CD4-positive, alpha-beta T cell treated with Interleukin-4 for 4 hours (primary cell): ENCODE measurements at places on chromosomes 3 and 15.

GRCh38 chr3:17195856-17196604 is 311.3 kb downstream of the PLCL2 start:
- DNase-seq, result no peak

DNA sequence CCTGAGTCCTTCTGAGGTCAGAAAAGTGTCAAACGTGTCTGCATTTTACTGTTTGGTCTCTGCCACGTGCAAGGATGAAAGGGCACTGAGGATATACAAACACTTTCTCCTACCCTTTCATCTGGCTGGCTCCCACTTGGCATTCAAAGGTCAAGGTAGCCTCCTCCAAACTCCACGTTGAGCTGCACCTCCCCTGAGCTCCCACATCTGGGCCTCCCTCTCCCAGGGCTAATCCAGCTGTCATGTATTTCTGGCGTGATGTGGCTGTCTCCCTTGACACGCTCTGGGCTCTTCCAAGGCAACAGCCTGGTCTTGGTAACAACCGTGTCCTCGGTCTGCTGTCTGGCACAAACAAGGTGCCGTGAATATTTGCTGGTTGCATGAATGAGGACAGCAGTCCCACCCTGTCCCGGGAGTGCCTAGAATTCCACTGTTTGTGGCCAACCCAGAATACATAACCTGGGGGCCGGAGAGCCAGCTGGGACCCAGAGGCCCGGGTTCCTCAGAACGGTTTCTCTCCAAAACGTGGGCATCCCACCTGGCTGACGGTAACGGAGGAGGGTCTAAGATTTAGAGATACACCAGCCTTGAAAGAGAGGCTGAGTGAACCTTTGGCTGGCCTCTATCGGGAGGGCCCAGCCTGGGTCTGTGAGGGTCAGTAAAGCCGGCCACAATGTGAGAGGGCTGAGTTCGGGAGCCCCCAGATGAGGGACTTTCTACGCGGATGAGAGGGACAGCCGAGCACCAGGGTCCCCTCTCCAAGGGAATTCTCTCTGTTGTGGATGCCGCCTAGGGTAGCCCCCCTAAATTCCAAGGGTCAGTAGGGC is 767 bp downstream of the GLT8D1 start:
- no peak for DNase-seq

DNA sequence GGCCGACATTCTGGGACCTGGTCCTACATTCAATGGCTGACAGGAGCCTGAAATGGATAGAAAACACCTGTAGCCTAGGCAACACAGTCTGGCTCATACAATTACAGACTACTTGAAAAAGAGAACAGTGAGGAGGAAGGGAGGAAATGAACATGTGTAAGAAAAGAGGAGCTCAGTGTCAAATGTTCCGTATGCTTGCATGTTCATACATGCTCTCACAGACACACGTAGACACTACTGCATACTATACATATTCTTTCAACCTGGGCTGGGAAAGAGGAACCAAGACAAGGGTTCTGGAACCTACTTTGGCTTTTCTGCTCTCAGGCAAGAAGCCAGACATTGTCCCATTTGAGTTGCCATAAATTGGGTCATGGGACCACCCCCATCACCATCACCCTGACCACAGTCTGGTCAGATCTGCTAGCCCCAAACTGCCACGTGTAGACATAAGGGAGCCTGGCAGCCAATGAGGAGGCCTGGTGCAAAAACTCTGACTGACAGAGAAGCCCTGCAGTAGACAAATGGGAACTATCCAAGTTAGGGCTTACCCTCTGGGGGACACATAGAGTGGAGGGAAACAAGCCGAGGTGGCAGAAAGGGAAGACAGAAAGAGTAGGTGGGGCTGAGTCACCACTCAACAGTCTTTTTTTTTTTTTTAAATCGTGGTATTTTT is 310.0 kb downstream of the SHQ1 start:
- no peak for DNase-seq

GRCh38 chr3:115040673-115041286 is 106.3 kb downstream of the ZBTB20 start:
- peak; percentile 52 for DNase-seq

DNA sequence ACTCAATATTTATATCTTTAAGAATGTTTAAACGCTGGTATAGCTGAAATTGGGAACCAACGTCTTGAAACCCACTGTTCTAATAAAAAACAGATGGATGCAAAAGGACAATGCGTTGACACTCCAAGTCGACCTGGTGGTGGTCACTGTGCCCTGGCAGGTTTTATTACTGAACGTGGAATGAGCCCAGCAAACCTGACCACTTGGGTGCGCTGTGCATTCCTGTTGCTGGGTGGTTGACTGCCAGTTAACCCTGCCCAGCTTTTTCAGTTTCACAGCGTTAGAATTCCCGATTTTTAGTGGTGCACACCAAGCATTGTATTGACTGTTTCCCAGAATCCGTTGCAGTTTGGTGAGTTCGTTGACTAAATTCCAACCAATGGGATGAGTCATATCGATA is 384.4 kb downstream of the OCA2 start:
- no peak for DNase-seq

- DNase-seq, result no peak
Observed at GRCh38 chr3:51930439-51930838, 11.3 kb downstream of the RRP9 start.

DNA sequence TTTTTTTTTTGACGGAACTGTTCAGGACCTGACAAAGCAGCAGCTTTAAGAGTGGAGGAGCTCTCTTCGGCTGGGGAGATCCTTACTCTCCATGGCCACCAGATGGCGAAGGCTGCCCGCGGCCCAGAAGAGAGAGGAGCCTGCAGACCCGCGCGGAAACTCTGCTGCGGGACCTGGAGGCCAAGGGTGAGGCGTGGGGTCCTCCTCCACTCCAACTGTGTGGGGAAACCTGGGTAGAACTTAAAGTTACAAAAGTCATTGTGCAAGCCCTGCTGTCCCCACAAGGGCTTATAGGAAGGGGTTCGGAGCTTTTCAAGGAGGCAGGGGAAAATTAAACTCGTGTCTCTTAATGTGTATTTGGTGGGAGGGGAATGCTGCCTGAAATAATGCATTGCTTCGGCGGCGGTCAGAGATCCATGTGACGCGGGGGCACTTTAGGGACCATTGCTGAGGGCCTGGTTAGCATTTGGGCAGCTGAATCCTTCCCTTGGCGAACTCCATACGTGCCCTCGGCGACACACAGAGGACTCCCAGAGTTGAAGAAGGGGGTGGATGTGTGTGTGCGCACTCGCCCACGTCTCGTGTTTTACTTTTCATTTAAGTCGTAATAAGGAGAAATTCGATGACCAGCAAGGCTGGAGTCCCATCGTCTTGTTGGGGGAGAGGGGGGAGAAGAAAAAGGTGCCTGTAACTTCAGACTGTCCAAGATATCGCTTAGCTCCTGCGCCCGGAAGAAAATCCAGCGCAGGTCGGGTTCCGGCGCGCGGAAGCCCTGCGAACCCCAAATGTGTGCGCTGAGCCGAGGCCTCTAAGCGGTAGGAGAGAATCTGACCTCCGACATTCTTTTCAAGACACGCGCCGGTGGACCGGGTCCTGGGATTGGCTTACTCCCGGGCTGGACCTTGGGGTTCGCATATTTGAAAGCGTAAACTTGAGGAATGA is 9.7 kb downstream of the EOMES start:
- peak; percentile 85 for DNase-seq

DNA sequence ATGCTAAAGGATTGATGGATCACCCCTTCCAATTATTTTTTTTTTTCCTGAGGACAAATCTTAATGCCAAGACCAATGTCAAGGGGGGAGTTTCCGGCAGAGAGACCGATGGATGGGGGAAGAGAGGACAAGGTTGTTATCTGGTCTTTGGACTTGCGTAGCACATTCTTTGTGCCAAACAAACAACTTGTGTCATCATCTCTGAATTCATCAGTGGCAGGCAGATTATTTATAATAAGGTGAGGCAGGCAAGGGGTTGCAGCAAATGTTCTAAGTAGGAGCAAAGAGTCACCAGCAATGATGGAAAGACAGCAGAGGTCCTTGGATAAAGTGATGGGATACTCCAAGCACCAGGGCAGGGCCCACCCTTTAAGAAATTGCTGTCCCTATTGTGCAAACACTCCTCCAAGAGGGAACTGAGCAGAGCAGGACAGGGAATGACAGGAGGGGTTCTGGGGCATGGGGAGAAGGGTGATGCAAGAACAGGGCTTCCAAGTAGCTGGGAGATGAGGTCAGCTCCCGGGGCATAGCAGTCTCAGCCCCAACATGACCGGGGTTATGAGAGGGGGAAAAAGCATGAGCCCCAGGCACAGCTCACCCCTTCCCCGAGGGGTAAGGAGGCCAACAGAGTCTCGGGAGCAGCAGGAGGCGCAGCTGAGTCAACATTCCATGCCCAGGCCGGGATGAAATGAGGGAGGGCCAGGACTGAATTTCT is 57.4 kb downstream of the ANXA2 start:
- DNase-seq, result no peak

- DNase-seq, result no peak
Observed at GRCh38 chr3:183576487-183577107, 21.1 kb upstream of the KLHL6 start.

GRCh38 chr3:124985349-124985748 is 50.8 kb upstream of the MUC13 start:
- no peak for DNase-seq

DNA sequence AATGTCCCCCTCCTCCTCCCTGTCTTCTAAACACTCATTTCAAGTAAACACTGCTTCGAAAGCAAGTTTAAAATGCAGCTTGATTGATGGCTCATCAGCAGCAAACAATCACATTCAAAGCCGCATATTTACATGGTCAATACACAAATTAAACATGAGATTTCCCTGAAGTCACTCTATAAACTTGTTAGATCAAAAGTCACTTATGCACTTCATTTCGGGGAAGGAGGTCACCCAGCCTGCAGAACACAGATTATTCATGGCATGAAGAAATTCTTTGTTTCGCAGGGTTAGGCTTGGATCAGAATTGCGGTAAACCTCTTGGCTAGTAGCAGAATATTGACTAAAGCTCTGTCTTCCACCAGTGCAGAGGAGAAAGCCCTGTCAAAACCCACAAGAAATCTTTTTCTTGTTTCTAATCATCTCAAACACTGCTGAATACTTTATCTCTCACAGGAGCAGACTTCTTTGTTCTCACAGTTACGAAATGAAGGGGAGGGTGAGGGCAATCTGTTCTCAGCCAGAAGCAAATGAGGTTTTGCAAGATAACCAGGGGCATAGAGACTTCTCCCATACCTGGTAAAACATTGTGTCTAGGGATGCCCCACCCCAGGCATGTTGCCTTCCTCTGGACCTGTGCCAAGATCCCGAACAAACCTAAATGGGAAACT is 133.3 kb upstream of the CHL1 start:
- DNase-seq, result no peak

- DNase-seq, result no peak
Observed at GRCh38 chr3:56135941-56136340, 332.3 kb downstream of the ERC2 start.

DNA sequence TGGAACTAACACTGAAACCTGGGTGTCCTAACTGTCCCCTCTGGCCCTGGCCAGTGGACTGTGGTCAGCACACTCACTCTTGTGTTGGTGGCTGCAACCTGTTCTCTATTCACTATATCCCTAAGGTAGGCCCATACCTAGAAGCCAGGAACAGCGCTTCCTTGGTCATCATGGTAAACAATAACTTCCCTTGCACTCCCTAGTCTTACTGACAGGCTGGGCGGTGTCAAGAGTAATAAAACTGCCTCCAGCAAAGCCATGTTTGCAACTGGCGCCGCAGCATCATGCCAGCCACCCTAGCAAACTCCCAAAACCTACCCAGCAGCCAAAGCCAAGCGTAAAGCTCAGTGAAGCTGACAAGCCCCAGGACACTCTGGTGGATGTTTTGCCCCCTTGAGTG is 63.1 kb upstream of the TSEN2 start:
- DNase-seq, result no peak

DNA sequence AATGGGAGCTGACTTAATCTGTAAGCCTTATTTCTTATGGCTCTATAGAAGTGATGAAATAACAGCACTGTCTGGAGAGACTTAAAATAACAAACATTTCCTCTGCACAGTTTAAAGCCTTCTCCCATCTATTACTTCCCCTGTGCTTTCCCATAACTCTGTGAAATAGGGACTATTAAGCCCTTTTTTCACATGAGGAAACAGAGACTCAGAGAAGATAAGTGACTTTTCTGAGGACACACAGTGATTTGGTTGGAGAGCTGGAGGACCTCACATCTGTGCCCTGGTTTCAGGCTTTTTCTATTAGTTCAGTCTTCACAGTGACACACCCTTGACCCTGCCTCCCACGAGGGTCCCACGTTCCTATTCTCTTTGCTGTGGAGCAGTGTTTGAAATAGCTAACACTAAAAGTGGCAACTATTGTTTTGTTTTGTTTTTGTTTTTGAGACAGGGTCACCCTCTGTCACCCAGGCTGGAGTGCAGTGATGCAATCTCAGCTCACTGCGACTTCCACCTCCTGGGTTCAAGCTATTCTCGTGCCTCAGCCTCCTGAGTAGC is 82.9 kb downstream of the ST6GAL1 start:
- no peak for DNase-seq

- DNase-seq, result peak; percentile 86
Observed at GRCh38 chr3:69197922-69198530, 75.6 kb upstream of the LMOD3 start.

- DNase-seq, result no peak
Observed at GRCh38 chr15:55530861-55531313, 22.9 kb upstream of the DNAAF4 start.

GRCh38 chr3:71064291-71064955 is 519.1 kb downstream of the FOXP1 start:
- peak; percentile 82 for DNase-seq

DNA sequence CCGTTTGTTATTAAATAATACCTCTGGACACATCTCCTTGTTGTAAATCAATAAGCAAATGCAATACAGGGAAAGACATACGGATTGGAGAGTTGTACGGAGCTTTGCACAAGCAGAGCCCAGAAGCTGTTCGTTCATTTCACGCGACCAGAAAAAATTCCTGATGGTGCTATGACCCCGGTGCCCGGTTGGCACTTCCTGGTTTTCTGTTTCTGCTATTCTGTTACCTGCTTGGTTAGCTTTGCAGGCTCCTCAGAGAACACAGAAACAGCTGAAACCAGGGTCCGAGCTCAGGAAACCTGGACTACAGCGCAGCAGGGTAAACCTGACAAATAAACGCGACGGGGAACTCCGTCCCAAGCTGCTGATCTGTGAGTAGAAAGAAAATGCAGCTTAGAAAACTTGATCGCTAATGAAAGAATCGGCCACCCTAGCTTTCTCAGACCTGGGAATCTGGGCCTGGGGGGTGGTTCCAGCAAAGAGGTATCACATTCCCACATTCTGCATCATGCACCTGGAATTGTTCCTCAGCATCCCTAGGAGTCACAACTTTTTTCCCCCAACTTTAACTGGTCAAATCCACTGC is 845 bp downstream of the CNTN3 start:
- DNase-seq, result no peak

DNA sequence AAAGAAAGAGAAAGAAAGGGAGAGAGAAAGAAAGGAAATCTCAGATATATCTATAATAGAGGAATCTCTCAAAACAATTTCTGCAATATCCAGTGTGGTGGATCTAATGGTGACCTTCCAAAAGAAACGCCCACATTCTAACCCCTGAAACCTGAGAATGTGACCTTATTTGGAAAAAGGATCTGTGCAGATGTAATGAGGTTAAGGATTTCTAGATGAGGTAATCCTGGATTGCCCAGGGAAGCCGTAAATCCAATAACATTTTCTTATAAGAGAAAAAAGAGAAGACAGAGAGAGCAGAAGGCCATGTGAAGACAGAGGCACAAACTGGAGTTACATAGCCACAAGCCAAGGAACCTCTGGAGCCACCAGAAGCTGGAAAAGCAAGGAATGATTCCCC is 307.6 kb downstream of the ZBTB20 start:
- DNase-seq, result no peak
